ENCODE measurements at places on chromosomes 6 and 20. TPM values are rescaled to one million over a fixed set of nuclear protein-coding genes. Genes with fewer than 3 reads are reported as not detected.

- H3K27me3 ChIP-seq: no peaks in the 10 kb centered on the region
- H3K27ac ChIP-seq: no peak overlapping the region
- H3K4me1 ChIP-seq: no peaks in the 10 kb centered on the region
- no peaks in the 10 kb centered on the region for H3K36me3 ChIP-seq
These were observed 258.4 kb upstream of the JARID2 start for GRCh38 chr6:14987490-14987889.

- H3K36me3 ChIP-seq: no peaks in the 10 kb centered on the region
- H3K27ac ChIP-seq: no peak overlapping the region
- H3K27me3 ChIP-seq: no peaks in the 10 kb centered on the region
- H3K4me3 ChIP-seq: no peak overlapping the region
- H3K4me1 ChIP-seq: no peaks in the 10 kb centered on the region
- DNase-seq: no peak
These were observed 370.5 kb upstream of the RSPO3 start for GRCh38 chr6:126747728-126748540.

GSTA1 gene
- total RNA-seq: 1.7 TPM

- H3K36me3 ChIP-seq: no peaks in the 10 kb centered on the region
- no peaks in the 10 kb centered on the region for H3K4me1 ChIP-seq
- no peak overlapping the region for H3K27ac ChIP-seq
- no peaks in the 10 kb centered on the region for H3K27me3 ChIP-seq
- no peak for DNase-seq
These were observed 425.4 kb upstream of the HTR1E start for GRCh38 chr6:86511962-86512361.

- peak overlapping the region; percentile 76 for H3K27ac ChIP-seq
- H3K27me3 ChIP-seq: no peaks in the 10 kb centered on the region
- DNase-seq: peak; percentile 69
- no peaks in the 10 kb centered on the region for H3K36me3 ChIP-seq
- no peaks in the 10 kb centered on the region for H3K4me1 ChIP-seq
These were observed 1.3 kb downstream of the HIVEP2 start for GRCh38 chr6:142943711-142944123.

OTOR gene
- not detected for total RNA-seq

GRCh38 chr6:46026307-46026706, 10.6 kb upstream of the CLIC5 start:
- no peaks in the 10 kb centered on the region for H3K27me3 ChIP-seq
- H3K27ac ChIP-seq: no peak overlapping the region
- no peak for DNase-seq

DNA sequence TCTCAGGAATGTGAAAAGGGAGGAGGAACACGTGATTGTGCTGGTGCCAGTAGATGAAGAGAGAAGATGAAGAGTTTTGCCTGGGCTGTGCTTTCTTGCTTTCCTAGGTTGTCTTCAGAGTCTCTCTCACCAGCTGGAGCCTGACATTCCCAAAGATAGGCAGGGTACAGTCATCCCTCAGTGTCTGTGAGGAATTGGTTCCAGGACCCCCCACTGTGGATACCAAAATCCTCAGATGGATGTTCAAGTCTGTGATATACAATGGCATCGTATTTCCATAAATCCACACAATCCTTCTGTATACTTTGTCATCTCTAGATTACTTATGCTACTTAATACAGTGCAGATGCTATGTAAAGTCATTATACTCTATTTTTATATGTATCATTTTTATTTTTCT, 113.5 kb downstream of the SAMD5 start:
- no peaks in the 10 kb centered on the region for H3K36me3 ChIP-seq
- no peak overlapping the region for H3K27ac ChIP-seq
- no peaks in the 10 kb centered on the region for H3K4me1 ChIP-seq
- H3K27me3 ChIP-seq: no peaks in the 10 kb centered on the region
- no peak for DNase-seq
- no peak overlapping the region for H3K4me3 ChIP-seq

- no peaks in the 10 kb centered on the region for H3K36me3 ChIP-seq
- H3K4me1 ChIP-seq: no peaks in the 10 kb centered on the region
- H3K27me3 ChIP-seq: no peaks in the 10 kb centered on the region
These were observed at the start of gene CRISP3 for GRCh38 chr6:49744259-49744658. TSS of gene CRISP3 (minus strand) at chr6:49744388. CDS start at chr6:49744367, 21 bp downstream.

DNA sequence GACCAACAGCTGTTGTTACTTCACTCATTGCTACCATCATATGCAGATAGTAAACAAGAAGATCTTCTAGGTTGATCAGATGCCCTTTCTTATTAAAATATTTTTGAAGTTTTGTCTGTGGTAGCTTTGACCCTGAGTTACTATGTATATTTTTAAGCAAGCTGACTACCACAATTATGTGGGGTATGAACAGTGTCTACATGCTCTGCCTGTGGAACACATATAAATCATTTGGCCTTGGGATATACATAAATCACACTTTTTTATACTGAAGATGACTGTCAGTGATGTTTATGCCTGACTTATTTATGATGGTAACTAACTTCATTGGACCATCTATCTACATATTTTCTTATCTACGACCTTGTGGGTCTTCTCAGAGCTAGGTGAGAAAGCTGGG, 44.2 kb downstream of the LIN28B start:
- no peaks in the 10 kb centered on the region for H3K4me1 ChIP-seq
- no peaks in the 10 kb centered on the region for H3K27me3 ChIP-seq
- no peak overlapping the region for H3K27ac ChIP-seq
- no peak for DNase-seq
- H3K4me3 ChIP-seq: no peak overlapping the region

DNA sequence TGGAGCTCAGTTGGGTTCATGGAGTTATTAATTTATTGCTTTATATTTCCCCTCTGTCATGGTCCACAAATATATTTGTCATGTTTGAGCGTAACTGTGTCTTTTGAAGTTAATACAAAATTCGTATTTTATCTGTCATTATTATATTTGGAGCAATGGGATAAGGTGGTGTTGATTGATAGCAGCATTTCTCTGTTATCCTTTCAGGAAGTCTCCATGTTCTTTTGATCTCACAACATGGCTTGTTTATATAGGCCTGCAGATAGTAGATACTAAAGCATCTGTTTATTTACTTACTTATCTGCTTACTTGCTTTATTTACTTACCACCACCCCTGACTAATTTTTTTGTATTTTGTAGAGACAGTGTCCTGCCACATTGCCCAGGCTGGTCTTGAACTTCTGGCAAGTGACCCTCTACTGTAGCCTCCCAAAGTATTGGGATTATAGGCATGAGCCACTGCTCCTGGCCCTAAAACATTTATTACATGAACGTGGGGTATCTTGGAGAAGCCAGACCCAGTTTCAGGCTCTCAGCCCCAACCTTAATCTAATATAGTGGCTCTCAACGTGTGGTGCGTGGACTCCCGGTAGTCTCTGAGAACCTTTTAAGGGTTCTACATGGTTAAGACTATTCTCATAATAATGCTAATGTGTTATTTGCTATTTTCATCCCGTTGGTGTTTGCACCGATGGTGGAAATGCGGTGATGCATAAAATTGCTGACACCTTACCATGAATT, 104.2 kb downstream of the NCOA3 start:
- H3K27ac ChIP-seq: no peak overlapping the region
- peaks cover 1% of the 10 kb centered on the region for H3K4me1 ChIP-seq
- H3K27me3 ChIP-seq: no peaks in the 10 kb centered on the region
- H3K36me3 ChIP-seq: no peaks in the 10 kb centered on the region

C6orf58 gene
- total RNA-seq: not detected

DNA sequence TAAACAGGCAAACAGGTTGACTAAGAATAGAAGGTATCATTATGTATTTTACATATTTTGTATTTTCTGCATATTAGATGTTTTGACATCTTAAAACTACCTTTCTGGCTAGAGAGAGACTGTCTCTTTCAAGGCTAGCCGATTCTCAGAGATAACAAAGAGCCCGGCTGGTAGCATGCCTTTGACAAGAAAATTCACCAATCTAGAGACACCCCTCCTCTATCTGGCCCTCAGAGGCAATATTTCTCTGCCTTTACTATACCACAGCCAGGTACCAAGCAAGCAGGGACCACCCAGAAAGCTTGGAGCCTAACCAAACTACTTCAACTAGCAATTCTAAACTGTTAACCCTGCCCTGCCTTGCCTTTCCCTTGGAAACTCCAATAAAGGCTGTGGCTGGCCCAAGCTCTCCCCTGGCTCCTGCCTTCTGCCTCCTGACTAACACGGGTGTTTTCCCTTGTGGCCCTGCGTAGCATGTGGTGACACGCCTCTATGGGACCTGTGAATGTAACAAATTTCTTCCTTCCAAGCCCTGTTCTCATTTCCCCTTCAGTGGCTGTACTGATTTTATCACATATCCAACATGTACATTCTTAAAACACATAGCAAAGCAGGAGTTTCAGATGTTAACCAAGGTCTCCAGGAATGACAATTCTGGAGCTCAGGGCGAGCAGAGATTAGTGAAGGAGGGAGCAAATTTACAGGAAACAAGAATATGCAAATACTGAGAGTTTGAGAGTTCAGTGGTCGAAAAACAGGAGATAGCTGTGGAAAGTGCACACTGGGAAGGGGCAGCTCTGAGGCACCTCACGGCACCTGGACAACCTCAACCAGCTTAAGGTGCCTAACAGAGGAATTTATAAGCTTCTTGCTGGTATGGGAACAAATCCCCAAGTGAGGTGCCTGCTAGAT, 120.8 kb downstream of the BACH2 start:
- no peaks in the 10 kb centered on the region for H3K27me3 ChIP-seq
- no peaks in the 10 kb centered on the region for H3K36me3 ChIP-seq
- H3K4me1 ChIP-seq: peaks cover 5% of the 10 kb centered on the region
- H3K4me3 ChIP-seq: no peak overlapping the region

CCN6 gene
- total RNA-seq: not detected

GRCh38 chr6:93433592-93433991, 14.2 kb upstream of the EPHA7 start:
- DNase-seq: no peak
- H3K27me3 ChIP-seq: peaks cover 2% of the 10 kb centered on the region
- no peak overlapping the region for H3K27ac ChIP-seq
- no peak overlapping the region for H3K4me3 ChIP-seq
- H3K4me1 ChIP-seq: no peaks in the 10 kb centered on the region
- H3K36me3 ChIP-seq: no peaks in the 10 kb centered on the region

CSNK2A1 gene
- total RNA-seq: 73.5 TPM
